CD4-positive, alpha-beta T cell treated with Interferon alpha-2 for 1 hour (primary cell): ENCODE measurements at places on chromosomes 16 and 17.

GRCh38 chr16:987906-988305 lies 6.3 kb downstream of the SOX8 start:
- DNase-seq, result no peak

DNA sequence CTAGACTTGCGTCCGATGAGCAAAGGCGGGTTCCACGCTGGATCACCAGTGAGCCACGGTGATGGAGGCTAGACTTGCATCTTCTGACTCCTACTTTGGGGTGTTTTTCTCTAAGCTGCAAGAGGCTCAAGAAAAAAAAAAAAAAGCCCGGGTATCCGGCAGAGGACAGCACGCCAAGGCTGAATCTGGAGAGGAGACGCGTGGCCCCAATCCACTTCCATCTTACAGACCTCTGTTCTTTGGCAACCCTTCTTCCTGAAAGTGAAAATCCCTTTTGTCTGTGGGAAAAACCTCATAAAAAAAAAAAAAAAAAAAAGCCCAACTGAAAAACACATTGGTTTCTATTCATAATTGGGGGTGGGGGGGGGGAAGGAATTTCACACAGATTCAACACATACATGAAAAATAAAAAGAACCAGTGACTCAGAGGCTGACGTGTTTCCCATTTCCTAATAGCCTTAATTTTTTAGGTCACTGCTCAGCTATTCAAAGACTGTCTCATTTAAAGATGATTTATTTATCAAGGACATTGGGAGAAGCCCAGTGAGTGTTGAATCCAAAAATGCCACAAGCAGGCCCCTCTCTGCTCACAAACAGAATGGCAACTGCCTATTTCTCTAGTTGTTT lies 258.3 kb downstream of the FOXL1 start:
- no peak for DNase-seq

GRCh38 chr17:79836510-79836971 lies 2.7 kb downstream of the CBX4 start:
- no peak for DNase-seq

DNA sequence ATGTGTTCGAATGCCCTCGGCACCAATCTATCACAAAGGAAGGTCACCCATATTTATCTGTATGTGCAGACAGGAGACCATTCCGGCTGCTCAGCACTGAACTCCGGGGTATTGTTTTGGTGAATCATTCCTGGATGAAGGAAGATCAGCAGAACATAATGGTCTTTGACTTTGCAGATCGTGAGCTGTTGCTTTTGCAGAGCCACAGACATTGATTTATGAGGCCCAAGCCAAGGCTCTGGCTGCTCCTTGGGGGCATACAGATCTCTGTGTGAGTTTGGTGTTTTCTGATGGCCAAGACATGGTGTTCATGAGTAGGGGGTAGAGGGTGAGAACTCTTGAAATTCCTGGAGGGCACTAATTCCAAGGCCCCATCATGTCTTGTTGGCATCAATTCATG lies 458.8 kb upstream of the HSBP1 start:
- no peak for DNase-seq

DNA sequence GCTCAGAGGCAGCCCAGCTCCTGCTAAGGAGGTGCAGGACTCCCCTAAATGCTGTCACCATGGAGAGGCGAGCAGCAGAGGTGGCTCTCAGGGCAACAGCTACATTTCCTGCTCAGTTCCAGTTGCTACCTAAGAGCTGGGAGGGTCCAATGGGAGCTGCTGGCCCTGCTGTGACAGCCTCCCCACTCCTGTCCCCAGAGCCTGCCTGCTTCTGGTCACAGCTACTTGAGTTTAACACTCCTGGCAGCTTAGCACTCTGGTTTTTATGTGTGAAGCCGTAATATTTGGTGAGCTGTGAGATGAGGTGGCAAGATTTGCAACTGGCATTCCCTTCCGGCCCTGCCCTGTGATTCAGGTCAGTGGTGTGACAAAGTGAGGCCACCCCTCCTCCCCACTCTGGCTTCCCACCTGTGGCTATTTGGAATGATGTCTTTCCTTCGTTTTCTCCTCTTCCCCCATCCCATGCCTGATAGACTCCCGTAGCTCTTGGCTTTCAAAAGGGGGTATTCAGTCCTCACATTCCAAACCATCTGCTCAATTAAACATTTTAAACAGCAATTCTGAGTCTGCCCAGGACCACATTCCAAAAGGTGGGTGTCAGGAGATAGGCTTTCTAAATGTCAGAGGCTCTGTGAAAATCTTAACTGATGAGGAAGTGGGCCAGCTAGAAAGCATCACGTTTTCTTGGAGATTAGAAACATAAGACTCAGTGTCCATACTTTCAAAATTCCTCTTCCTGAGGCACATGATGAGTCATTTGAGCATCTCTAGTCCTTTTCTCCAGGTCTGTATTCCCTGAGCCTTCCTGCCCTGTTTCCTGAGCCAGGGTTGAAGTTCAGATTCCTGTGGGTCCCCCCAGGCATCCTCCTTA lies 42.6 kb upstream of the SKAP1 start:
- DNase-seq, result peak; percentile 11

- no peak for DNase-seq
These were observed 1.5 kb downstream of the ITGAL start for GRCh38 chr16:30474074-30474452.

GRCh38 chr16:10114409-10114808 lies 67.8 kb downstream of the GRIN2A start:
- no peak for DNase-seq

DNA sequence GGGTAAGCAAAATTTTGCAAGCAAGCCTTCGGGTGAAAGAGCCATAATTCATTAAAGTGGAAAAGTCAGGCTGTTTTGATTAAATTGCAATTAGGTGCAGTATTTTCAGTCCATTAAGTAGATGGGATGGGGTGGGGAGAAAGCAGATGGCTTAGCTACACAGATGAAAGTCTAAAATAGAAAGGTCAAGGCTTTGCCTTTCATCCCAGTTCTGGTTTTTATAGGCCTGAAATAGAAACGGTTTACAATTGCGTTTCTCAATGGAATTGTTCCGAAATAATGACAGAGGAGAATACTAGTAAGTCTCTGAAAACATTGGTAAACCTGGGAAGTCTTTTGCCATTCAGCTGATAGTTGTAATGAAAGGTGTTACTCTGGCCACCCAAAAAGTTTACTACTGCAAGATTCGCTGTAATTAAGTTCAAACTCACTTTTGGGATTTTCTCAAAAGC lies 1.5 kb downstream of the PPM1E start:
- no peak for DNase-seq

GRCh38 chr16:59067205-59067604 lies 333.1 kb upstream of the GOT2 start:
- no peak for DNase-seq

GRCh38 chr17:70030371-70030770 lies 44.7 kb upstream of the KCNJ16 start:
- no peak for DNase-seq

DNA sequence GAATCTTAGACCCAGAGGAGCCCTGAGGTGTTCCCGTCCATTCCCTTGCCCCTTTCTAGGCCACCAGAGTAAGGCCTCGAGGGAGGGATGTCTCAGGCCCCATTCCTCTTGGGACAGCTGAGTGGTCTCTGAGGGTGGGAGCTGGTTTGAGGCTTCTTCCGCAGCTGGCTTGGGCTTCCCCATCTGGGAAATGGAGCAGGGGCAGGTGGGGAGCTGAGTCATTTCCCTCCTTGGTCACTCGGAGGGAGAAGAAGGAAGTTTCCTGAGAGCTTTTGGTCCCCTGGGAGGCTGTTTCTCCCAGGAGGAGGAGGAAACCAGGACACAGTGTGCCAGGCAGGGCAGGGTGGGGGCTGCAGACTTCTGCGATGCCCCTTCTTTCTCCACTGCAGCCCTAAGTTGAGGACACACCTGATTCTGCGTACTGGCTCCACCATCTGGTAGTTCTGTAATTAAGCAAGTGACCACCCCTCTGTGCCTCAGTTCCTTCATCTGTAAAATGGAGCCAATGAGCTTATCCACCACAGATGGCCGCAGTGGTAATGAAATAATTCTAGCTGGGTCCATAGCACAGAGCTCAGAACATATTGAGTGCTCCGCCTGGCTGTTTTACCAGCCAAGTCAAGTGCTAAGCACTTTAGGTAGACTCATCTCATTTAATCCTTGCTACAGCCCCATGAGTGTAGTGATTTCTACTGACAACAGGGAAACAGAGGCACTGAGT lies 1.6 kb upstream of the KCNJ12 start:
- no peak for DNase-seq

DNA sequence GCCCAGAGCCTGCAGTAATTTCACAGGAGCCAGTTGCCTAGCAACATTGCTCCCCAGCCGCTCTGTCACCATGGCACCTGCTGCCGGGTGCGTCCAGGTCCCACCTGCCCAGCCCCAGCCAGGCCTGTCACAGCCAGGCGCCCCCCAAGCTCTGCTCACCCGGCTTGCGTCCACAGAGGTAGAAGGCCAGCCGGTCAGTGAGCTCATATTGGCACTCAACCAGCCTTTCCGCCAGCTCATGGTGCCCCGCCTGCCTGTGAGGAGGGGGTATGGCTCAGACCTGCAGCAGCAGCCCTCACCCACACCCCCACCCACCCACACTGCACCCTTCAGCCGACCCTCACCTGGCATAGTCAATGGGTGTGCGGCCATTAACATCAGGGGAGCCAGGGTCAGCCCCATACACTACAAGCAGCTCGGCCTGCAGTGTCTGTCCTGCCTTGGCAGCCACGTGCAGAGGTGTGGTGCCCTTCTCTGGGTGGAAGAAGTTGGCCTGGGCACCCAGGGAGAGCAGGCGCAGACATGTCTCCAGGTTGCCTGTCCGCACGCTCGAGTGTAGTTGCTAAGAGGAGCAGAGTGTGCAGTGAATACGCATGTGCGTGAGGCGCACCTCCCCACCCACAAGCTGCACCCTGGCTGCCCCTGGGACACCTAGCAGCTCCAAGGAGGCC lies 7.7 kb downstream of the GIT1 start:
- DNase-seq, result no peak

DNA sequence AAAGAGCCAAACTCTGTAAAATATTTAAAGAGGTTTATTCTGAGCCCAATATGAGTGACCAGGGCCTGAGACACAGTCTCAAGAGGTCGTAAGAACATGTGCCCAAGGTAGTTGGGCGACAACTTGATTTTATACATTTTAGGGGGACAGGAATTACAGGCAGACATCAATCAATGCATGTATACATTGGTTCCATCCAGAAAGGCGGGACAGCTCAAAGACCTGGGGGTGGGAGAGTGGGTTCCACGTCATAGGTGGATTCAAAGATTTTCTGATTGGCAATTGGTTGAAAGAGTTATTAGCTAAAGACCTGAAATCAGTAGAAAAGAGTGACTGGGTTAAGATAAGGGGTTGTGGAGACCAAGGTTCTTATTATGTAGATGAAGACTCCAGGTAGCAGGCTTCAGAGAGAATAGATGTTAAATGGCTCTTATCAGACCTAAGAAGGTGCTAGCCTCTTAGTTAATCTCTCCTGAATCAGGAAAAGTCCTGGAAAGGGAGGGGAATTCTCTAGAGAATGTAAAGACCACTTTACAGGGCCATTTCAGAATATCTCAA lies 32.4 kb downstream of the HSBP1 start:
- no peak for DNase-seq

DNA sequence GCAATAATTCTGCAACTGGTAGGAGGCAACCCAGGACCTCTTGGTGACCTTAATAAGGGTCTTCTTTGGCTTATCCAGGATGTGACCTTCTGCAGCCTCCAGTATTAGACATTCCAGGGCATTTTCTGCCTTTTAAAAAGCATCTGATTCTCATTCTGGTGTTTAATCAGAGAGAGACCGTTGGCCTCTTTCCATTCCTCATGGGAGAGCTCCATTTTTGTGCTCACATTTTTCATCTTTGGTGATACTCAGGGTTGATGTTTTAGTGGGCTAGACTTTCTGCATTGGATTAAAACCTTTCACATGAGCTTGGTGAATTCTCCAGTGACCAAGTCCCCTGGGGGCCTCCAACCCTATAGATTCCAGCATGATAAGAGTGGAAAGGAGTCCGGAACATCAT lies 150.2 kb upstream of the CACNG5 start:
- no peak for DNase-seq
